ENCODE measurements at places on chromosomes 7 and 10. TPM values are rescaled to one million over a fixed set of nuclear protein-coding genes. Genes with fewer than 3 reads are reported as not detected.

- no peak for DNase-seq
Measured at GRCh38 chr7:149493366-149493765, 4.2 kb downstream of the ZNF746 start.

- no peak for DNase-seq
Measured at GRCh38 chr7:34844406-34844805, 186.4 kb downstream of the NPSR1 start.

DNA sequence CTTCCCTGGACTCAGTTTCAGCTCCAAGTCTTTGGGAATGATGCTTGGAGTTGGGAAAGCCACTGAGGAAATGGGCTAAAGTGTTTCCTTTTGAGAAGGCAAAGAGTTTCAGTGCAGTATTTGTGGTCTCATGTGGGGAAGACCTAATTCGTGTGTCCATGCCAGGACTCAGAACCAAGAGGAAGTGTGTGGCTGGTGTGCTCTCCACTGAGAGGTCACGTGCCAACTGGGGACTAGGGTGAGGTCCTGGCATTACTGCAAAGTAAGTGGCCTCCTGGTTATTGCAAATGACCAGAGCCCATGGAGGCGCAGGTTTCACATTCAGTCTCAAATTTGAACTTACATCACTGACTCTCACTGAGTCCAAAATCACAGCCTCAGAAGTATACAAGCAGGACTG lies 48.6 kb upstream of the ITPRID1 start:
- DNase-seq, result no peak

- no peak for DNase-seq
Measured at GRCh38 chr10:3778692-3779157, 6.3 kb downstream of the KLF6 start.

DNA sequence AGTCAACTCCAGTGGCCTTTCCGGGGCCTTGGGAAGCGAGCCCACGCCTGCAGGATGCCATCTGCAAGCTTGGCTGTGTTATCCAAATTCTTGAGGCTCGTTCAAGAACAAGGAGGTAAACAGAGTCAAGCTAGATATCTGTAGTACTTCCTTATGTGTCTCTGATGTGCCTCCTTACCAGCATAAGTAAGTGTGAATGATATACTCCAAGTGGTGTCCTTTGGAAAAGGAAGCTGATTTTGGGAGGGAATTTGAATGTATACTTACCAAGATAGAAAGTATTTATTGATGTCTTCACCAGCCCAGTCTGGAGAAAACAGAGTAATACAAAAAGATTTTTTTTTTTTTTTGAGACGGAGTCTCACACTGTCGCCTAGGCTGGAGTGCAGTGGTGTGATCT lies 372.3 kb upstream of the GALNT17 start:
- no peak for DNase-seq

GRCh38 chr10:58384095-58384494 lies 1.1 kb upstream of the TFAM start:
- DNase-seq, result no peak

- no peak for DNase-seq
Measured at GRCh38 chr7:151827620-151828019, 49.3 kb downstream of the PRKAG2 start.

DNA sequence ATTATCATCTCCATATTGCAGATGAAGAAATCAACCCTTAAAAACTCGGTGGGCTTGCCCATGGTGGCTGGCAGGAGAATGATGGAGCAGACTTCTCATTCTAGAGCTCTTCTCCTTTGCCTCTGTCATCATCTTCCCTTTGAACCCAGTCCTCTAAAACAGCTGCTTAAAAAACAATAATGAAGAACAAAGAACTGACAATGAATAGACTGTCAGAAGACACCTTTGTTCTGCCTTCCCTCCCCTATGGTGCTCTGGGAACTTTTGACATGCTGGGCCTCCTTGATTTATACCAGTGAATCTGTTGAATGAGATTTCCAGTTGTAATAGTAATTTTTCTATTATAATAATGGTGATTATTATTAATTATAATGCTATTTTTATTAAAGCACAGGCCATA lies 103.0 kb downstream of the SORCS3 start:
- DNase-seq, result no peak

- DNase-seq, result peak; percentile 31
Measured at GRCh38 chr10:59181668-59182067, 5.2 kb downstream of the PHYHIPL start.

DNA sequence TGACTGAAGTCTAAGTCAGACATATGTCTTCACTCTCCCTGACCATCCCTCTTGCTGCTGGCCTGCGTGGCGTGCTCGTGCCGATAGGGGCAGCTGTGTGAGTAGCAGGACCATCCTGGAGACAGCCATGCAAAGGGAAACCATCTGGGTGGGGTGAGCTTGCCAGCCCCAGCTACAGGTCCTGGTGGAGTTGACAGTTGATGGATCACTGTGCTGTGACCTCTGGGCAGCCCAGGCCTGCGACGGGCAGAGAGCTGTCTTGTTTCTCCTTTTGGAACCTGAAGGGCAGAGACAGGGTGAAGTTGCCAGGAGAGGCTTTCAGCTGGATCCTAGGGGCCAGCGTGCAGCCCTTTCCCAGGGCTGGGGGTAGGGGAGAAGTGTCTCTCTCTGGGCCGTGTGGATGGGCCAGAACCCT lies 44.7 kb downstream of the GRK5 start:
- no peak for DNase-seq

- no peak for DNase-seq
Measured at GRCh38 chr10:7054915-7055314, 355.9 kb downstream of the SFMBT2 start.

GRCh38 chr7:2060701-2061100 lies 172.0 kb downstream of the MAD1L1 start:
- DNase-seq, result no peak

- DNase-seq, result no peak
Measured at GRCh38 chr10:14904864-14905263, 26.2 kb downstream of the SUV39H2 start.

DNA sequence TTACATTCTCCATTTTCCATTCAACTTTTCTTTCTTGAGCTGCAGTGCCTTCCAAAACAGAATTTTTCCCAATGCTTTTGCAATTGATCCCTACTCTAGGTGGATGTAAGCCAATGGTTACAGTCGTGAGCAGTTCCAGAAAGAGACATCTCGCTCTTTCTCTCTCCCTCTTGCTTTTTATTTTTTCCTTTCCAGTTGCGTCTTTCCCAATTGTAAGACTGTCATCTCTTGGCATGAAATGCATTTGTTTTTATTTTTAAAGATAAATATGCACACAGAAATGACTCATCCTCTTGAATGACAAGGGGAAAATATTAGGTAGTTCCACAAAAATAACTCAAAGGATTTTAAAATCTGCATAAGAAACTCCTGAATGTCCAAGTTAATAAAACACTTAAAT lies 25.1 kb downstream of the GLI3 start:
- no peak for DNase-seq

DNA sequence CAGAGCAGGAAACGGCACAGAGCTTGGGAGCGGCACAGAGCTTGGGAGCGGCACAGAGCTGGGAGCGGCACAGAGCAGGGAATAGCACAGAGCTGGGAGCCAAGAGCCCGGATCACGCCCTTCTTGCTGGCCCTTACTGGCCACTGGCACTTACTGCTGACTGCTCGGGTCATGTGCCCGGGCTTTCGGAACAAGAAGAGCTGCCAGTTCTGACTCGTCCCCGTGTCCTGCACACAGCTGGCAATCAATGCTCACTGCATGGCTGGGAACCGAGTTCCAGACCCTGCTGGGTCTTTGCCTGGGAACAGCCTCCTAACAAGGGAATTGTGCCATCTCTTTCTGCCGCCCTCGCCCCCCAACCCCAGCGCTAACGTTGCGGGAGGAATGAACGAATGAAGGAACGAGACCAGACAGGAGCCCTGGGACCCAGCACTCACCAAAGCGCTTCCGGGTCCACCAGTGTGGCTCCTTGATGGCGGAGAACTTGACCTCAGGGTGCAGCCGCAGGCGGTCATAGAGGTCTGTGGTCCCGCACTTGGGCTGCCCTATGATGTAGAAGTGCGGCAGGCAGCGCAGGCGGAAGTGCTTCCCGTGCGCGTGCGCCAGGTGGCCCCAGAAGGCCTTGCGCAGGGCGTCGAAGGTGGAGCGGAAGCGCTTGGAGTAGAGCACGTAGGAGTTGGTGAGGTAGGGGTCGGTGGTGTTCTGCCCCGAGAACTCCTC lies 49.1 kb downstream of the CHST15 start:
- no peak for DNase-seq

DNA sequence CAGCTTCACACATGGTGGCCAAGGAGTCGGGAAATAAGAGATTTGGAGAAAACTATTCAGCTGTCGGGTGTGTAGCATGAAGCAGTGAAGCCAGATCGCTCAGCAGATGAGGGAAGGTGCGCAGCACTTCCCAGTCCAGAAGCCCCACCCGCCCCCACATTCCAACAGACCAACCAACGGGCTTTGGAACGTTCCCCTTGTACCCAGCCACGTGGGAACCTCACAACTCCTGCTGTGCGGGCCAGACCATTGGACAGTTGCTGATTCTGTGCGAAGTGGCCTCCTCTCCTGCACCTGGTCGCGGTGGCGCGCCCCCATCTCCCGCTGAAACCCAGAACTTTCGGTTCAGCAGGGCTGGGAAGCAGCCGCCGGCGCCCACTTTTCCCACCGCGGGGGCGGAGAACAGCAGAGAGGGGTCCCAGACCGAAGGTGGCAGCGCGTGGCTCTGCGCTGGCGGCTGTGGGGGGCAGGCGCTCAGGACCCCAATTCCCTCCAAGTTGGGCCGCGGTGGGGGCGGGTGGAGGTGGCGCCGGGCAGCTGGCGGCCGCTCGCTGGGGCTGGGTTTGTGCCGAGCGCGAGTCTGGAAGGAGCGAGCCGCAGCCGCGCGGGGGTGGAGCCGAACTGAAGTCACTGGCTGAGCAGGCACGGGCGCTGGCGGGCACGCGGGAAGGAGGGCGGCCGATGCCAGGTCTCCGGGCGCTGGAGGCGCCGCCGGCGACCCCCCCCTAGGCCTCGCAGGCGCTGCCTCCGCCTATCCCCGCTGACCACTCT lies 1301.5 kb upstream of the SORCS1 start:
- peak; percentile 6 for DNase-seq

DNA sequence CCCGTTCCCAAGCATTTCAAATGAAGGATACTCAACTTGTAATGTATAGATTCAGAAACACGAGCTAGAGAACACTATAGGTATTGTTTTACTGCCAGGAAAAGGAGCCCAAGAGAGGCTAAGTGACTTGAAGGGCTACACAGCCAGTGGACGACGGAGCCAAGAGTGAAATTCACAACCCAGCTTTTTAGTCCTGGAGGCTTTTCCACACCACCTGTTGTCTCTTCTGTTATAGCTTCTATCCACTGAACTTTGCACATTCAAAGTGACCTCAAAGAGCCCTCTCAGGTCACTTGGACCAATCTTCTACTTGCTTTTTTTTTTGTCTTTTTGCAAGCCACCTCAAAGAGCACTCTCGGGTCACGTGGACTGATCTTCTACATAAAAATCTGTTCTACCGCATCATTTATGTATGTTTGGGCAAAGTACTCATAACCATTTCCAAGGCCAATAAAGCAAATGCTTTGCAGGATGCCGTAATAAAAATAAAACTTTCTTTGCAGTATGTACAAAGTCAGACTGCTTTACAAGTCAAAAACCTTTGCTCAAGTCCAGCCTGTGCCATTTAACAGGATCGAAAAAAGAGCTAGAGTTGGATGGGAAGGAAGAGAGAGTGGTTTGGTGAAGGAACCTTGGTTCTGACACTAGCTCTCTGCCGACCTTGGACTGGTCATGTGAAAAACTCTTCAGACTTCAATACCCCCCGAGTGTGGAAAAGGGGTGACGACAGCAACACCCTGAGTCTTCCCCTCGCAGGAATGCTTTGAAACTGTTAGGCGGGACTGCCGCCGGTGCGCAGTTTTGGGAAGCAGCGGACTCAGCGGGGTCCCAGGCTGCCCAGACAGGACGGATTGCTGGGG lies 821 bp downstream of the SLC35B4 start:
- DNase-seq, result peak; percentile 30

DNA sequence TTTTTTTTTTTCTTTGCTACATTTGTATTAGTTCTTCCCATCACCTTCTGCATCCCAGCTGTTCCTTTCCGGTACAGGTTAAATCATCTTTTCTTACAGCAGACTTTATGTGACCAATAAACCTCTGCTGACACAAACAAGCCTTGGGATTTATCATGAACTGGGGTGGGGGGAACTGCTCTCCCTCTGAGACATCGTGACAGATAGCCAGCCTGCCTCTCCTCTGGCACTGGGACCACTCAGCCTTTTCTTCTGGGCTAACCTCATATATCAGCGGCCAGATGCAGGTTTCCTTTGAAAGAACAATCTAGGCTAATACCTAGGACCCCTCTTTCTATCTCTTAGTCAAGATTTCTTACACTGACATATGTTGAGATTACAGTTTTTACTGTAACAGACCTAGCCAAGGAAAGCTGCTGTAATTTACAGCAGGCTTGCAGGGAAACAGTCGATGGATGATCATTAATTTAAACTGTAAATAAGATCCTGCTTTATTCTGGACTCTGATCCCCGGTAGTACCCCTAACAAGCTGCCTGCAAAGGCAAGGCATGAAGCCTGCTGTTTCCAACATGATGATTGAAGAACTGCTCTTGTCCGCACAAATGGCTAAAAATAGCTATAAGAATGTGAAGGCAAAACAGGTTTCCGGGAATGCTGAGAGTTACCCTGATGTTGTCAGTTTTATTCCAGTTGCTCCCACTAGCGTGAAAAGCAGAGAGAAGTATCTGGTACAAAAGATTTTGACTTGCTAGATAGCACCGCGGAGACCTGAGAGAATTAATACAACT lies 338.7 kb downstream of the SORCS1 start:
- peak; percentile 15 for DNase-seq

- DNase-seq, result no peak
Measured at GRCh38 chr7:74320645-74321221, 31.5 kb downstream of the CLIP2 start.

DNA sequence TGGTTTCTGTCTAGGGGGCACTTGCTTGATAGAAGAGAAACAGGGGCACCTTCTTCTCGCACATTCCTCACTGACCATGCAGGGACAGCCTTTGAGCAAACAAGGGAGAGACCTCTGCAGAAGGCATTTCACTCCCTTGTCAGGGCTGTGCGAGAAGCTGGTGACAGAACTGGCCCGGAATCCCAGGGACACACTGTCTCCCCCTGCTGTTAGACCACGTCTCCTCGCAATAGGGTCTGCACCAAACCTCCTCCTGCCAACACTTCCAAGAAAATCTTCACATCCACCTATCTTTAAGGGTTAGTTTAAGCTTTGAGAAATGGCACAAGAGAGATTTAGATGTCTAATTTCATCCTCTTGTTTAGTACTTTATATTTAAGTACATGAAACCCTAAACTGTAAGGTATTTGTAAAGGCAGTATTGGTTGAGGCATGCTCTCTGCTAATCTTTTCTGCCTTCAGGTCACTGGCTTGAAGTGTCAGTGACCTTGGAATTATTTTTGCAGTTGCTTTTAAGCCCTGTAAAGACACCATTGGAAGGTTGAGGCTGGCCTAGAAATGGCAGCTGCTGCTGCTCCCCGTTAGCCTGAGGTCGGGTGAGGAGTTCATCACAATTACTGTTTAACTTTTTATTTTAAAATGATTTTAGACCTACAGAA lies 37.0 kb downstream of the RBM20 start:
- peak; percentile 28 for DNase-seq

Gene FAM20C
- 18.0 TPM for polyA plus RNA-seq

Gene CD36
- 283 TPM for polyA plus RNA-seq

Gene NUTM2B
- polyA plus RNA-seq, result 3.1 TPM

Gene MACROH2A2
- polyA plus RNA-seq, result 78.0 TPM

Gene PDK4
- polyA plus RNA-seq, result 14.6 TPM

Gene PDE6C
- polyA plus RNA-seq, result 1.0 TPM

Gene THSD7A
- polyA plus RNA-seq, result 18.8 TPM

Gene C1GALT1
- polyA plus RNA-seq, result 13.6 TPM

Gene SLF2
- 53.4 TPM for polyA plus RNA-seq

Gene PRRT4
- 5.8 TPM for polyA plus RNA-seq

Gene ZNF239
- polyA plus RNA-seq, result 9.9 TPM

Gene WIPF3
- polyA plus RNA-seq, result 0.90 TPM
